ENCODE measurements at places on chromosomes 7 and 10.

- no peak for DNase-seq
Measured at GRCh38 chr7:44524811-44525388, 16.2 kb downstream of the NPC1L1 start.

- no peak for DNase-seq
Measured at GRCh38 chr7:131745390-131746248, 189.2 kb upstream of the PODXL start.

- no peak for DNase-seq
Measured at GRCh38 chr10:31004611-31005193, 27.0 kb downstream of the ZNF438 start.

DNA sequence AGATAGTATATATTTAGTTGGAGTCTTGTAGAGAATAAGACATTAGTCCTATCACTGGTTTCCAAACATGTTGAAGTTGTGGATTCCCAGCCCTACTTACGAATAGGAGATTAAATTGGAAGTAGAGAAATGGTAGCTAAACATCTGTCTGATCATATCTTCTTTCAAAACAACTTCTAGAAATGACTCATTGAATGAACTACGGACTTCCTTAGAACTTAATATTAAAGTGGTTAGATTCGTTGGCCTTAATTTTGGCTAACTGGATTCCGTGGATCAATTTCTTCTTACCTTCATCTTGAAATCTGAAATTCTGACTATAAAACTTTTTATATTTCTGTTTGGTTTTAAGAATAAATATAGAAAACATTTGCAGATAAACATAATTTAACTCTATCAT is 3.4 kb downstream of the PHF14 start:
- no peak for DNase-seq

DNA sequence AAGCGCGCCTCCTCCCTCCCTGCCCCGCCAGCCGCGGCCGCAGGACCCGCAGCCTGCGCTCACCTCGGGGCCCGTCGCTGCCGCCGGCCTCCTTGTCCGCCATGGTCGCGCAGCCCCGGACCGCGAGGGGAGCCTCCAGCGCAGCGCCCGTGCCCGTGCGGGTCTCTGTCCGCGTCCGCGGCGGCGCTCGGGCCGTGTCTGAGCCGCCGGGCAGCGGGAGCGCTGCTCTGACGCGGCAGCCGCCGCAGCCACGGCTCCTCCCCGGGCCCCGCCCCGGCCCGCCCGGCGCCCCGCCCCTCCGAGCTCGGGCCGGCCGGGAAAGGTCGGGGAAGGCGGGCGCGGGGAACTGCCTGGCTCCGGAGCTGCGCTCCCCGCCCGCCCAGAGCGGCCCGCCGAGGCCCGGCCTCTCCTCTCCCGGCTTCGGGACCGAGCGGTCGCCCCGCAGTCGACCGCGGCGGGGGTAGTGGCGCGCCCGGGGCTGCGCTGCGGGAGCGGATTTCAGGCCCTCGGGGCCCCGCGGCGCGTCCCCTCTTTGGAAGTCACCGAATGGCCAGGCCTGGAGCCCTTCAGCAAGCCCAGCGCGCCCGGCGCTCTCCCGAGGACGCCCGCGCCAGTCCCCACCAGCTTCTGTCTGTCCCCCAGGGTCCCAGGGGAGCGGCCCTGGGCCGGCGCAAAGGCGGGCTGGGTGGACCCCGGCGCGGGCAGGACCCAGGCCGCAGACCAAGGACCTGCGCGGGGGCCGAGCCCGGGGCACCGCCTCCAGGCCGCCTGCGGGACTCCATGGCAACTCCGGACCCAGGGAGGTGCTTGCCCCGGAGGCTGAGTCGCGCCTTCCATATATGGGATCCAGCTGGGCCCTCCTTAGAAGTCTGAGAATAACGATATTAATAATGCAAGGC is at the start of gene HSPA12A:
HSPA12A (minus strand) TSS at position 200 of the 899 bp plus-strand sequence; CDS start at position 103, 97 bp downstream.
- DNase-seq = no peak

GRCh38 chr10:47370878-47371277 is 13.2 kb downstream of the ZNF488 start:
- no peak for DNase-seq

GRCh38 chr10:19169041-19169440 is 120.4 kb downstream of the MALRD1 start:
- no peak for DNase-seq

All from NCI-H1092 (cell line).